ENCODE measurements at places on chromosomes 5 and 9.

DNA sequence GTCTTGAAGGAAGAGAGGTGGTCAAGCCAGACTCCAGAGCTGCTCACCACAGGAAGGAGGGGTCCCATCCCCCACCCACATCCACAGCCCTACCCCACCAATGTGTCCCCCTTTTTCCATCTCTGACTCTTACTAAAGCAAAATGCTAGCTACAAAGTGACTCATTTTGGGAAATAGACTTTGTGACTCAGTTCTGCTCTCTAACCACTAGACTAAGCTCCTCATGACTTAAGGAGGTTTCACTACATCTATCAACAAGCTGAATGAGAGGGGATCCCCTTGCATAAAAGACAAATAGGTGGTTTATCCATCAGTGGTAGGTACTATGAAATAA is 35.1 kb upstream of the ADRB2 start:
- DNase-seq = no peak

DNA sequence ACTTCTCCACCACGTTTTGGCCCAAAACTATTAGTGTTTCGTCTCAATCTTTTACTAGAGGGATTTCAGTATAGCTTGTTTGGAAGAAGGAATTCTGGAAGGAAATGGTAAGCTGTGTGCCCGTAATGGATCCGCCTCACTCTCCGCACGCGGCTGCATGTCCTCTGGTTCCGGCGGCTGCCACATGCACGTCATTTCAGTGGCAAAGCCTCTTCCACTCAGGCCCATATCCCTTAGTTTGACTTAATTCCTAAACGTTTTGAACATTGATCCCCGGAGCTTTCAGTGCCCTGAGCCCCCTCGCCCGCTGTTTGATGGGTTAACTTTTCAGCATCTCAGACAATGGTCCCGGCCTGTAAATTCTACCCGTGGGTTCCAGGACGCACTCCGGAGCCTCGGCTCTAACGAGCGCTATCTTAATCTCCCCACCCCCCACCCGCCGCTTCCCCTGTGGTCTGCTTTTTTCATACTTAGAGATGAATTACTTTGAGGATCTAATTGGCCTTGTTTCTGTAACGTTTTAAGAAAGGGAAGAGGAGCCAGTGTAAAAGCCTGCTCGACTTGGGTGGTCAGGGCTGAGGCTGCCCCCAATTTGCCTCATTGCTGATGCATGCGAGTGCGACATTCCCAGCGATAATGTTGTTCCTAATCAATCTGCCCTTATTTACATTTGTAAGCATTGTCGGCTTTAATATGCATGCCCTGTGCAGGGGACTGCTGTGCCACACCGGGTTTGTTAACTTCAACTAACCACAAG is 4.6 kb downstream of the PTCH1 start:
- DNase-seq = no peak

DNA sequence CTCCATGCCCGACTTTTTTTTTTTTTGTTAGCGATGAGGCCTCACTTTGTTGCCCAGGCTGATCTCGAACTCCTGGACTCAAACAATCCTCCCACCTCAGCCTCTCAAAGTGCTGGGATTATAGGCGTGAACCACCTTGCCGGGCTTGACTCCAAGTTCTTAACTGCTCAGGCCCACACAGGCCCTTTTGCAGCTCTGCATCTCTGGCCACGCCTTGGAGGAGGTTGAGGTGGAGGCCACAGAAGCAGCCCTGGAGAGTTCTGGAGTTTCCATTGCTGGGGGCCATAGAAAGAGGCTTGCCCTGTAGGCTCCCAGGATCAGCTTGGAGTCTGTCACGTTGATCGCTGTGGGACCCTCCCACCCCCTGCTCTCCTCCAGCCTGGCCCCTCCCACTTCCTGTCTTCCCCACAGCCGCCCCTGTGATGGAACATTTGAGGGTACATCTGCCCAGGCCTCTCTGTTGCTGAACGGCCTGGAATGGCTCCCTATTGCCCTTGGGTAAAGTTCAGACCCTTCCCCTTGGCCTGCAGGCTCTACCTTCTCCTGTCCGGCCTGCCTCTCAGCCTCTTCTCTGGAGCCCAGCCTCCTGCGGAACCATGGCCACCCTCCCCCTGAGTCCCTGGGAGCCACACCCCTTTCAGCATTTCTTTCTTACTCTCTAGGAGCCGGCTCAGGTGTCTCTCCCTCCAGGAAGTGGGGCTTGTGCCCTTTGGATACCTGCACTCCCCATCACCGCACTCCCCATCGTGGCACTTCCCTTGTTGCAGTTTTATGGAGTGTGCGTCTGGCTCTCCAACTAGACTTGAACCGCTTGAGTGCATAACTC is 30.4 kb upstream of the IER5L start:
- DNase-seq = no peak

DNA sequence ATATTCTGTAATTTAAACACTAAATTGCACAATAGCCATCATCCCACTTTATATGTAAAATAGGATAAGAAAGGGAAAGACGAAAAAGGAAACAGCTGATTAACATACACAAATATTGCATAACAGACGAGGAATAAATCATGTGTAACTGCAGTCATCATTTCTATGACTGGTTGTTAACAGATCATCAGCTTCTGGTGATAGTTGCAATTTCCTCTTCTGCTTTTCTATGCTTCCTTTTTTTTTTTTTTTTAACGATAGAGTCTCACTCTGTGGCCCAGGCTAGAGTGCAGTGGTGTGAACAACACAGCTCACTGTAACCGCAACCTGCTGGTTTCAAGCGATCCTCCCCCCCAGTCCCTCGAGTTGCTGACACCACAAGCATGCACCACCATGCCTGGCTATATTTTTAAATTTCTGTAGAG is 22.5 kb upstream of the JAKMIP2 start:
- no peak for DNase-seq

DNA sequence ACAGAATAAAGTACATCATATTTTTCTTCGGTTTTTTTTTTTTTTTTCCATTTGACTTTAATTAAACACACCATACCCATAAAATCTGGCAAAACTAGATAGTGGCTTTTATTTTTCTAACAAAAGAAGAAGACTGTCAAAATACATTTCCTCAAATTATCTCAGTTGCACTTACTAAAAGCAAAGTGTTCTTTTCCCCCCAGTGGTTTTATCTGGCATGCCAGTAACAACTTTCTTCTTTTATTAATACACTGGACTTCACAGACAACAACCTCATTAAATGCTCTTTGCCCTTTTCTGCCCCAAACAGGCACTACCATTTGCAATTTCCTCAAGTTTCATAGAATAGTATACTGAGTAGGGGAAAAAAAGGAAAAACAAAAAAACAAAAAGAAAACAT is 1792.3 kb downstream of the EFNA5 start:
- no peak for DNase-seq

DNA sequence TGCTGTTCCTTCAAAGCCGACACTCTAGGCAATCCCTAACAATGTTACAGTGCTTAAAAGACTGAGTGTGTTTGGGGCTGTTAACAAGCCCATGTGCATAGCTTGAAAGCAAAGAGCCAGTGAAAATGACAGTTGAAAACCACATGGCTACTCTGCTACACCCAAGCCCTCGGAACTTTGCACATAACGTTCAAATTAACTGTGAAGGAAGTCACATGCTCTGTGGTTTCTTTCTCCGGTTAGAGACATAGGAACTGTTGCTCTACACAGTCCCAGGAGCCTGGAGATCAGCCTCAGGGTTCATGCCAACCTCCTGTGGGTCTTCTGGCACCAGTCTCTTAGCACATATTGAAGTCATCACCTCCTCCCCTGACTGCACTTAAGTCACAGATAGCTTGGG is 51.1 kb downstream of the C9orf152 start:
- DNase-seq = no peak

- DNase-seq = no peak
Measured at GRCh38 chr9:76245518-76245917, 148.7 kb downstream of the RFK start.

DNA sequence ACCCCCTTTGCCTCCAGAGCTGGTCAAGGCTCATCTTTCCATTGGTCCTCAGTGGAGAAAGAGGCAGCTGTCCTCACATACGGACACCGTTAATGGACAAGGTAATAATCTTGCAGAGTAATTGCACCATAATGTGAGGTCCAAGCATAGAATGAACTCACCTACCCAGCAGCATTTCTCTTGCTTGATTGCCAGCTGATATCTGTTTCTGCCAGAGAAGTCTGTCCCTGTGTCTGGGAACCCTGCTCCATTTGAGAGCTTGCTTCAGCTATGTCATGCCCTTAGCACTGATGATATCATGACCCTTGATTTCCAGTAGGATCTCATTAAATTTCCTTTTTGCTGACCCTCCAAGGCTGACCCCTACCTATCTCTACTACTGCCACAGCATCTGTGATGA is 154.6 kb downstream of the PIK3R1 start:
- no peak for DNase-seq

GRCh38 chr9:93254061-93254481 is 70.1 kb downstream of the WNK2 start:
- no peak for DNase-seq

DNA sequence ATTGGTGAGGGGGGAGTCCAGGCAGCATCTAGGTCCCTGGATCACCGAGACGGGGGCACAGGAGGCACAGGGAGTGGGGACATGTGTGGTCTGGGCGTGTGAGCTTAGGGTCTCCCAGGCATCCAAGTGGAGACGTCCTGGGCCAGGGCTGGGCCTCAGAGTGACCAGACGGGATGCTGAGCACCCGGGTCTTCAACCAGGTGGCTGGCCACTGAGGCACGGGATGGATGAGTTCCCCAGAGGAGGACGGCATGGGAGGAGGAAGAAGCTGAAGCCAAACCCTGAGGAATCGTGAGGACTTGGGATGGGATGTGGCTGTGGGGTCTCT is 88.0 kb downstream of the LMX1B start:
- no peak for DNase-seq

- no peak for DNase-seq
Measured at GRCh38 chr9:120397453-120397852, 182.5 kb downstream of the CDK5RAP2 start.

GRCh38 chr9:16524078-16524477 is 346.4 kb downstream of the BNC2 start:
- DNase-seq = no peak

- no peak for DNase-seq
Measured at GRCh38 chr9:128940946-128941755, 6.3 kb downstream of the DOLK start.

DNA sequence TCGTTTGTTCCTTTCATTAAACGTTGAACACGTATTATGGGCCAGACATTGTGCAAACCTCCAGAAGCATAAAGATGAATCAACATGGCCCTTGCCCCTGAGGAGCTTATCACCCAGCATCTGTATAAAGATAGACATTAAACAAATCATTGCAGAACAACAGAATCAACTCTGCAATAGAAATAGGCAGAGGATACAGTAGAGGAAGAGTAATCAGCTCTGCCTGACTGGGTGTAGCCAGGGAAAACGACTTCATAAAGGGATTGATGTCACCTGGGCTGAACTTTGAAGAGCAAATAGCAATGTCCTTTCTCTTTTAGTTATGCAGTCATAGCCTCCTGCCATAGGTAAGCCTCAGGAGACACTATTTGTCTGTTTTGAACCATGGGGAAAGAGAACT is 13.4 kb downstream of the RGS7BP start:
- no peak for DNase-seq

DNA sequence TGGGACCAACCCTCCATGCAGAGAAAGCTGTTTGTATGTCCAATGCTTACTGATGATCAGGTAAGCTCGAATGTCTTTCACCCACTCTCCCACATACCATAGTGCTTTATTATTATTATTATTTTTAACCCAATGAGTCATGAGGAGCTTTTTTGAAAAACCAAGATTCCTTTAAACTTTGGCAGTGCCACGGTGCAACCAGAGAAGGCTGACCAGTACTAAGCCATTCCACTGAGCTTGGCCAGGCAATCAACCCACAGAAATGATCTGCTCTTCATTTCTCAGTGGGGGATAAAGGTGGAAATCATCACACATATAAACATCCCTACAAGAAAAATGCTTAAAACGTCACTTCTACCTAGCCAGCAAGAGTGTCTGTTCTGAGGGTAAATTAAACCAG is 35.5 kb downstream of the JAKMIP2 start:
- no peak for DNase-seq

DNA sequence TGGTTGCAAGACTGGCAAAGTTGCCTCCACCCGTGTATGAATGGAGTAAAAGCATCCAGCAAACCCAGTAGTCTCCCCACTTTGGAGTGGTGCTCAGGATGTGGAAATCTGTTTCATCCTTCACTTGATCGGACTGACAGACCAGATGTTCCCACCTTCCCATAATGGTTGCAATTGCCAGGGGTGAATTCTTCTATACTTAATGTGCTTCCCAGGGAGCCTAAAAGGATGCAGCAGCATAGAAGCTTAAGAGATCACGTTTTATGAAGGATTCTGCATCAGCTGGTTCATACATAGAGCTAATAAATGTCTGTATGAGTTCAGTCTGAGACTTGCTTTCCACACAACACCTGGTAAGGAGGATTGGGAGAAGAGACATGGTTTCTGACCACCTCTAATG is 198.8 kb upstream of the S1PR3 start:
- no peak for DNase-seq

- no peak for DNase-seq
Measured at GRCh38 chr5:6228257-6229250, 149.8 kb downstream of the MED10 start.

DNA sequence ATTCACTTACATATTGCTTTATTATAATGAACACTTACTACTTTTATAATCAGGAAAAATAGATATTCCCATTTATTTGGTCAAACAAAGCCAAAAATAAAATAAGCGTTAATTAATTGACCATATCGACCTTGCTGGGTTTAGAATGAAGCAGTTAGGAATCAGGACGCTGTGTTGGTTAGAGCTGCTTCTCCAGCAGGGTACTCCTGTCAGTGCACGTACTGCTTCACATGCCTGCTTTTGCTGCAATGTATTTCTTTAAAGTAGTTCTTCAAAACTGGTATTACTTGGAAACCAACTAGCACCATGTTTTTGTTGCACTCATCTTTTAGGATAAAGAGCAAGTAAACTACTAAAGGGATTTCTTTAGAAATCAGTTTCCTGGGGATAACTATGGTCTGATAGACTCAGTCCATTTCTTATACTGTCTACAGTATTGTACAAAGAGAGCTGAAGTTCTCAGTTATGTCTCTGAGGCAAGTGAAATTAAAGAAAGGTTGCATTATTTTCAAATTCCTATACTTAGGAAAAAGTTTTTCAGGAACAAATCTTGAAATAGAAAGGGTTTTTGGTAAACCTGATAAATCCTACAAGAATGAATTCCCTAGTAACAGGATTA is 6.8 kb upstream of the TRMO start:
- no peak for DNase-seq

DNA sequence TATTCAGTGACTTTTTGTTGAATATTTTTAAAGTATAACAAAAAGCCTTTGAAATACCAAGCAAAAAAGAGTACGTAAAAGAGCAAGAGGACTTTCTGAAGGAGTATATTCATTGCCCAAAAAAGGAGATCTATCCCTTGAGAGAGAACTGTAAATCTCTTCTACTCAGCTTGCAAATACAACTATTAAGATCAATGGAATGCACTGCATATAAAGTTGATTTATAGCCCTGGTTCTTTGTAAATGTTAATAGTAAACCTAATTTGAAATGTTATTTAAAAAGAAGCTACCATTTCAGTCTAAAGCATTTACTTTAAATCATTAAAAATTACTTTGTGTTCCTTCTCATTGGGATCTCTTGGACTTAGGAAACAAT is 168.1 kb downstream of the PDE4D start:
- DNase-seq = no peak

- DNase-seq = no peak
Measured at GRCh38 chr5:112634796-112635195, 102.9 kb upstream of the APC start.
